Colonic mucosa (tissue), 4 donors: ENCODE measurements at places on chromosomes 2 and 18. TPM values are rescaled to one million over a fixed set of nuclear protein-coding genes. Genes with fewer than 3 reads are reported as not detected.
A peak's percentile ranks its signal among the peaks of the same experiment; 100 is the strongest.

MYOM1 gene
- 7.9 TPM for total RNA-seq

EMILIN1 gene
- total RNA-seq: 43.0 TPM

RIT2 gene
- total RNA-seq: not detected

TMEM237 gene
- total RNA-seq: 7.1 TPM

TTN gene
- total RNA-seq: 1.8 TPM

SERPINB11 gene
- total RNA-seq: not detected

ESPNL gene
- 0.12 TPM for total RNA-seq

AMER3 gene
- total RNA-seq: 0.27 TPM

RMDN2 gene
- 19.8 TPM for total RNA-seq

SNTG2 gene
- total RNA-seq: 1.0 TPM

SPP2 gene
- not detected for total RNA-seq

GCG gene
- 81.3 TPM for total RNA-seq

HOXD11 gene
- 0.25 TPM for total RNA-seq

DSG1 gene
- not detected for total RNA-seq

CCDC150 gene
- 10.3 TPM for total RNA-seq

RAB11FIP5 gene
- 17.8 TPM for total RNA-seq

SLC39A10 gene
- total RNA-seq: 16.5 TPM

GPR39 gene
- 14.6 TPM for total RNA-seq

DNA sequence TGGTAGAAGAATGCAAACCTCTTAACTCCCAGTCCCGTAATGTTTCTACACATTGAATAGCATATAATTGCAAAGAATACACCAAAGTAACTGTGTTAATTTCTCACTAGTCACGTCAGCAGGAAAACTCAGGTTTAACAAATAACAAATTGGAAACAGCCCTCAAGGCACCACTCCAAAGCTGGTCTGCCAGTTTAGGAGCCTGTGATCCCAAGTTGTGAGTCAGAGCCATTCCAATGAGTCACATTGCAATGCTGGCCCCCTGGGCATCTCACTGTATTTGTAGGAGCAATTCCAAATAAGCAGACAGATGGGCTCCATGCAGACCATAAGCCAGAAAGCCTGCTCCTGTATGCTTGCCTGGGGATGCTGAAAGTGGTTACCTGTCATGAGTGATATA is 143.2 kb upstream of the SETBP1 start:
- DNase-seq: no peak
- no peaks in the 10 kb centered on the region for H3K27me3 ChIP-seq
- no peaks in the 10 kb centered on the region for H3K36me3 ChIP-seq
- H3K4me3 ChIP-seq: no peak overlapping the region
- no peak overlapping the region for H3K27ac ChIP-seq
- H3K4me1 ChIP-seq: no peaks in the 10 kb centered on the region

- no peak overlapping the region for H3K27ac ChIP-seq
- no peaks in the 10 kb centered on the region for H3K36me3 ChIP-seq
- H3K4me3 ChIP-seq: no peak overlapping the region
- H3K4me1 ChIP-seq: no peaks in the 10 kb centered on the region
These were observed 32.8 kb upstream of the MC5R start for GRCh38 chr18:13791181-13791580.

DNA sequence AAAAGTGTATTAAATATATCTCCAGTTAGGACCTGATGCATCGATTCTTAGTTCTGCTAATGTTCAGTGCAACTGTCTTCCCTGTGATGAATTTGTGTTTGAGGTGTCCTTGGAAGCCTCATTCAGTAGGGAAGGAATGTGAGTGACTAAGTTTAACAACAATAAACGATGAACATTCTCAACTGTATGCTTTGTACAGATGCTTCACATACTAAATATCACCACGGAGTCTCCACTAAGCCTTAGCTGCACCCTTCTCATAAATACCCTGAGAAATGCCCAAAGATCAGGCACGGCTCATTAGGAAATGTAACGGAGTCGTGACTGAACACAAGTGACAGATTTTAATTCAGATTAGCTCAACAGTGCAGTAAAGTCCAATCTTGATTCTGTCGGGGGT is 24.4 kb upstream of the AGFG1 start:
- no peak for DNase-seq
- H3K4me3 ChIP-seq: no peak overlapping the region
- H3K27me3 ChIP-seq: no peaks in the 10 kb centered on the region
- H3K36me3 ChIP-seq: no peaks in the 10 kb centered on the region
- peaks cover 8% of the 10 kb centered on the region for H3K4me1 ChIP-seq
- no peak overlapping the region for H3K27ac ChIP-seq

DNA sequence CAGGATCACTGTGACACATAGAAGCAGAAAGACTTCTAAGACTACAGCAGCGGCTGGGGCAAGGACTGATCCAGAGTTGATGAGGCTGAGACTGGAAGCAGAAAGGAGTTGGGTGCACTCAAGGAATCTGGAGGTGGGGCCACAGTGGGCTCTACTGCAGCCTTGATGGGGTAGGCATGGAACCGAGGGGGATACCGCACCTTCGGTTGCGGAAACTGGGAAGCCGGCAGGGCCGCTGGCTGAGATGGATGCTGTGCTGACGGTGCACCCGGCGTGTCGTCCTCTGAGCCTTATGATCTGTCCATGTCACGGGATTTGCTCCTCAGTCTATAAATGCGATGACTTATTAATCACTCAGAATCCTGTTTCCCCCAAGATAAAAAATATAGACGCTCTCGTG is 473.5 kb upstream of the MYT1L start:
- H3K36me3 ChIP-seq: no peaks in the 10 kb centered on the region
- H3K4me3 ChIP-seq: no peak overlapping the region
- DNase-seq: no peak
- H3K27ac ChIP-seq: no peak overlapping the region
- no peaks in the 10 kb centered on the region for H3K4me1 ChIP-seq

DNA sequence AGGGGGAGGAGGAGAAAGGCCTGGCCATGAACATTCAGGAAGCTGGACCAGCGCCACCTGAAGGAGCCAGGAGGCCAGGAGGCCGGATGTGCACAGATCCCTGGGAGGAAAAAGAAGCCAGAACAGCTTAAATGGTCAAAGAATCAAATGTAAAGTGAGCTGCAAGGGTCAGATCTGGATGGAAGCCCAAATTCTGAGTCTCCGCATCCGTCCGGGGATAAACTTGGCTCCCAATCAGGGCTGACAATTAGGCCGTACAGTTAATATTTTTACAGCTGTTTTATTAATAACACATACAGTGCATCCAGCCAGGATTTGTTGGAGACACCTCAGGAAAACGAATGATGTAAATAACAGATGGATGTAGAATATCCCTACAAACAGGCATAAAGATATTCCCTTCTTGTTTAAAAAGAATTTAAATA is 495.1 kb upstream of the TCF4 start:
- no peak overlapping the region for H3K4me3 ChIP-seq
- no peaks in the 10 kb centered on the region for H3K27me3 ChIP-seq
- no peak overlapping the region for H3K27ac ChIP-seq
- no peaks in the 10 kb centered on the region for H3K36me3 ChIP-seq
- peak; percentile 17 for DNase-seq

DNA sequence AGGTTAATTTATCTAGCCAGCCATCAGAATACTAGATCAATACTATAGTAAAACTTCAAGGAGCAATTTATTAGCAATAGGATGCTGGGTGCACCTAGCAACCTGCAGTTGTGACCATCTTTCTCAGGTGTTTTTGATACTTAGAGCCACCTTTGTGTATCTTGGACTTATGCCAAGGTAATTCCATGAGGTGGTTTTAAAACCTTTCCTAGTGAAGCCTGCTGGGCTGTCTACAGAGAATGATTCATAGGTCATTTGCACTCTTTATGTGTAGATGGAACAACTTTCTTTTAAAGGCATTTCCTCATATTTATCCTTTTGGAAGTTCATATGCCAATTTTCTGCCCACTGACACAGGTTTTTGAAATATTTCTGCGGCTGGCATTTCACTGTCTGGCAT is 1030.1 kb upstream of the POU3F3 start:
- no peaks in the 10 kb centered on the region for H3K36me3 ChIP-seq
- no peak overlapping the region for H3K4me3 ChIP-seq
- no peak overlapping the region for H3K27ac ChIP-seq

GRCh38 chr2:240846873-240847595 is 21.6 kb upstream of the AGXT start:
- H3K27me3 ChIP-seq: no peaks in the 10 kb centered on the region
- no peaks in the 10 kb centered on the region for H3K36me3 ChIP-seq
- H3K27ac ChIP-seq: no peak overlapping the region
- no peak for DNase-seq
- H3K4me1 ChIP-seq: peaks cover 11% of the 10 kb centered on the region

- H3K4me1 ChIP-seq: no peaks in the 10 kb centered on the region
- no peak for DNase-seq
- H3K36me3 ChIP-seq: no peaks in the 10 kb centered on the region
- no peak overlapping the region for H3K4me3 ChIP-seq
These were observed 56.8 kb downstream of the SMAD2 start for GRCh38 chr18:47873625-47874024.

GRCh38 chr2:191679818-191680600 is 2.1 kb downstream of the NABP1 start:
- H3K4me3 ChIP-seq: no peak overlapping the region
- no peaks in the 10 kb centered on the region for H3K27me3 ChIP-seq
- H3K4me1 ChIP-seq: no peaks in the 10 kb centered on the region
- no peaks in the 10 kb centered on the region for H3K36me3 ChIP-seq

DNA sequence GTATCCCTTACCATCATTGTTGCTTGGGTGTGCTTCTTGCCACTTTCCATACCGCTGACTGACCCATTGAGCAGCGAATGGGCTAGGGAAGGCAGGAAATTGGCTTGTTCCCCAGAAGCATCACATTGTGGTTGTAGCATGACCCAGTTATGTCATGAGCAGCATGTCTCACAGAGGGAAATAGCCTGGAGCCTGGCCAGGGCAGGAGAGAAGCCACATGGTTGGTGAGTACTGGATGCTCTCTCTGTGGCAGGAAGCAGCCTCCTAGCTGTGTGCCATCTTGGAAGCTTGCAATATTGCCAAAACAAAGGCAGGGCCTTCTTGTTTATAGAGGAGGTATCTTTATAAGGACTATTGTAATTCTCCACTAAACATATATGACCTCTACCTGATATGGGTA is 482.6 kb downstream of the PIK3C3 start:
- H3K4me3 ChIP-seq: no peak overlapping the region
- DNase-seq: no peak
- H3K27ac ChIP-seq: no peak overlapping the region
- H3K36me3 ChIP-seq: no peaks in the 10 kb centered on the region
- no peaks in the 10 kb centered on the region for H3K4me1 ChIP-seq
- H3K27me3 ChIP-seq: no peaks in the 10 kb centered on the region

GRCh38 chr18:79533146-79533545 is 137.4 kb downstream of the NFATC1 start:
- H3K27me3 ChIP-seq: no peaks in the 10 kb centered on the region
- H3K36me3 ChIP-seq: no peaks in the 10 kb centered on the region
- DNase-seq: no peak
- no peaks in the 10 kb centered on the region for H3K4me1 ChIP-seq
- no peak overlapping the region for H3K4me3 ChIP-seq

- DNase-seq: no peak
- no peaks in the 10 kb centered on the region for H3K27me3 ChIP-seq
- no peak overlapping the region for H3K4me3 ChIP-seq
- no peaks in the 10 kb centered on the region for H3K36me3 ChIP-seq
These were observed 83.6 kb upstream of the ETAA1 start for GRCh38 chr2:67313536-67313935.

- H3K27ac ChIP-seq: no peak overlapping the region
- H3K36me3 ChIP-seq: no peaks in the 10 kb centered on the region
- no peaks in the 10 kb centered on the region for H3K27me3 ChIP-seq
These were observed 23.3 kb upstream of the NFATC1 start for GRCh38 chr18:79372461-79372860.

GRCh38 chr2:173571887-173572680 is 217.4 kb downstream of the CDCA7 start:
- no peaks in the 10 kb centered on the region for H3K36me3 ChIP-seq
- H3K27ac ChIP-seq: peak overlapping the region; percentile 31
- no peaks in the 10 kb centered on the region for H3K27me3 ChIP-seq
- no peaks in the 10 kb centered on the region for H3K4me1 ChIP-seq
- no peak for DNase-seq

- no peak for DNase-seq
- H3K36me3 ChIP-seq: no peaks in the 10 kb centered on the region
- H3K4me1 ChIP-seq: peaks cover 6% of the 10 kb centered on the region
- H3K4me3 ChIP-seq: peak overlapping the region; percentile 62
- H3K27me3 ChIP-seq: no peaks in the 10 kb centered on the region
These were observed 1.0 kb upstream of the HS6ST1 start for GRCh38 chr2:128319631-128320191.

DNA sequence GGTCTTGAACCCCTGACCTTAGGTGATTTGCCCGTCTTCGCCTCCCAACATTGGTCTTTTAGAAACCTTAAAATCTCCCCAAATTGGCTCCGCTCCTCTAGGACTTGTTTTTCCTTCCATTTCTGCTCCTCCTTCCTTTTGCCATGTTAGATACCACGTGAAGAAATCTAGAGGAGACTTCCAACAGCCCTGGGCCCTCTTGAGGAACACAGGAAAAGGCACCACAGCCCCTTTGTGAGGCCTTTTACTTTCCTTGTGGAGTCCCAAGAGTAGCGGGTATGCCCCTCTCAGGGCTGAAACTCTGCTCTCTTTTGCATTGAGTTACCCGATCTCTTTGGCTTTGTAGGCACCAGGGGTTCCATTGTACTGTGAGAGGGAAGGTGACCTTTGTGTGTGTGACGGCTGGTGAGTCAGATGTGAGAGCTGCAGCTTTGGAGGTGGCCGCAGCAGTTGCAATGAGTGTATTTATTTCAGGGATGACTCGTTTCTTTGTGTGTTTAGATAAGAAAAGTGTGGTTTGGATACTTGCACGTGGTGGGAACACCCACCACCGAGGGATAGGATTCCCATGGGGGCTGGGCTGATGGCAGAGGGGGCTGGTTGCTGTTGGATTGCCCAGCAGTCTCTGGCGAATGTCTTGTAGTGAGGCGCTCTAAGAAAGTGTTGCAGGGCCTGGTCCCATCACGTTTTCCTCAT is 218.4 kb upstream of the HS6ST1 start:
- no peaks in the 10 kb centered on the region for H3K4me1 ChIP-seq
- no peaks in the 10 kb centered on the region for H3K27me3 ChIP-seq
- H3K36me3 ChIP-seq: no peaks in the 10 kb centered on the region

GRCh38 chr2:120546048-120546864 is 189.4 kb upstream of the GLI2 start:
- H3K4me3 ChIP-seq: no peak overlapping the region
- H3K36me3 ChIP-seq: no peaks in the 10 kb centered on the region
- H3K27ac ChIP-seq: no peak overlapping the region
- no peaks in the 10 kb centered on the region for H3K4me1 ChIP-seq
- H3K27me3 ChIP-seq: no peaks in the 10 kb centered on the region
- DNase-seq: peak; percentile 23

- no peaks in the 10 kb centered on the region for H3K36me3 ChIP-seq
- no peak overlapping the region for H3K27ac ChIP-seq
- no peaks in the 10 kb centered on the region for H3K27me3 ChIP-seq
- no peaks in the 10 kb centered on the region for H3K4me1 ChIP-seq
- DNase-seq: no peak
These were observed 615.6 kb upstream of the CDH2 start for GRCh38 chr18:28792404-28793086.

DNA sequence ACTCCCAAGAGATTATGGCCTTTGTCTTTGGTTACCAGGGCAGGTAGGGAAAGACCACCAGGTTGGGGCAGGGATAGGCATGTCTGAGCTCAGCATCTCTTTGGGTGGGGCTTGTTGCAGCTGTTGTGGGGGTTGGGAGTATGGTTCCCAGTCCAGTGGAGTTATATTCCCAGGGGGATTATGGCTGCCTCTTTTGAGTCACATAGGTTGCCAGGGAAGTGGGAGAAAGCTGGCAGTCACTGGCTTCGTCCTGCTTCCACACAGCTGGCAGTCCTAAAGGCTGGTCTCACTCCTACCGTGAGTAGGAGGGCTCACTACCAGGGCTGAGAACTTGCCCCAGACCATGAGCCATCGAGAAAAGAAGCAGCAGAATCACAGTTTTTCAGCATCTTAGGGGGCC is 79.1 kb downstream of the LYPD6 start:
- no peaks in the 10 kb centered on the region for H3K36me3 ChIP-seq
- no peaks in the 10 kb centered on the region for H3K27me3 ChIP-seq
- H3K27ac ChIP-seq: no peak overlapping the region
- no peak overlapping the region for H3K4me3 ChIP-seq
- no peaks in the 10 kb centered on the region for H3K4me1 ChIP-seq
- DNase-seq: no peak
